ENCODE measurements at places on chromosomes 5 and 9. TPM values are rescaled to one million over a fixed set of nuclear protein-coding genes. Genes with fewer than 3 reads are reported as not detected.

- H3K27me3 ChIP-seq = no peaks in the 10 kb centered on the region
- no peak overlapping the region for H3K4me3 ChIP-seq
- H3K27ac ChIP-seq = no peak overlapping the region
- H3K4me1 ChIP-seq = no peaks in the 10 kb centered on the region
- no peaks in the 10 kb centered on the region for H3K36me3 ChIP-seq
These were observed 291.9 kb downstream of the KCTD16 start for GRCh38 chr5:144462577-144462976.

GRCh38 chr5:119353686-119354366, 2.0 kb upstream of the TNFAIP8 start:
- H3K27me3 ChIP-seq = no peaks in the 10 kb centered on the region
- H3K36me3 ChIP-seq = peaks cover 12% of the 10 kb centered on the region
- H3K4me3 ChIP-seq = peak overlapping the region; percentile 17
- peak overlapping the region; percentile 29 for H3K27ac ChIP-seq
- peaks cover 79% of the 10 kb centered on the region for H3K4me1 ChIP-seq

GRCh38 chr9:136981588-136982231, 1.1 kb upstream of the LCNL1 start:
- H3K27ac ChIP-seq = no peak overlapping the region
- no peak for DNase-seq
- H3K4me1 ChIP-seq = peaks cover 38% of the 10 kb centered on the region
- no peaks in the 10 kb centered on the region for H3K36me3 ChIP-seq
- no peak overlapping the region for H3K4me3 ChIP-seq
- peaks cover 20% of the 10 kb centered on the region for H3K27me3 ChIP-seq

GRCh38 chr5:169412831-169413230, 111.9 kb upstream of the SLIT3 start:
- H3K36me3 ChIP-seq = no peaks in the 10 kb centered on the region
- DNase-seq = no peak
- H3K27ac ChIP-seq = no peak overlapping the region
- H3K27me3 ChIP-seq = peaks cover 2% of the 10 kb centered on the region

DNA sequence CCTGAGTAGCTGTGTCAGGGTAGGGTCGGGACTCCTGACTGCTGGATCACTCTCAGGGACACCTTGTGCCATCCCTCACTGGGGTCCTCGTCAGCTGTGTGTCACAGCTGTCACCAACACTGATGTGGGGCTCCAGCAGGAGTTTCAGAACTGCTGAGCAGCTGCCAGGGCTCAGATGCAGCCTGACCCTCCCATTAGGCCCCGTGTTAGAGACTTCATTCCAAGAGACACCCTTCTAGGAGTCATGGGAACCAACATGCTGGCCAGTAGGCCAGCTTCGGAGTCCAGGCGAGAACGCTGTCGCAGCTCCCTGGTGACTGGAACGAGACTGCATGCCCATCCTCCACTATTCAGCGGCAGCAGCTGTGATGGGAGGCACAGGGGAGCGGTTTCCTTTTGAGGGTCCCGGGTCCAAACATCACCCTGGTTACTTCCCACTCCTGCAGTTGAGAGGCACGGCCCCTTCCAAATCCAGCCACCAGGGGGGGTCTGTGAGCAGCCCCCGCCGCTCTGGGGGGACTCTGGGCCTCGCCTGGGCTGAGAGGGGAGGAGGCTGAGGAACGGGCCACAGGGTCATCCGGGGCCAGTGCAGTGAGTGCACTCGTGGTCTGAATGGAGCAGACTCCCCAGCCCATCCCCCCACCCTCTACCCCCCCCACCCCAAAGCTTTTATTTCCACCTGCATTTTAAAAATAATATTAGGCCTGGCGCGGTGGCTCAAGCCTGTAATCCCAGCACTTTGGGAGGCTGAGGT, 12.6 kb upstream of the TCF7 start:
- no peak overlapping the region for H3K4me3 ChIP-seq
- H3K36me3 ChIP-seq = no peaks in the 10 kb centered on the region
- peaks cover 98% of the 10 kb centered on the region for H3K4me1 ChIP-seq
- peak; percentile 59 for DNase-seq

- no peak overlapping the region for H3K27ac ChIP-seq
- H3K4me1 ChIP-seq = no peaks in the 10 kb centered on the region
- H3K36me3 ChIP-seq = no peaks in the 10 kb centered on the region
These were observed 568.0 kb downstream of the ANXA1 start for GRCh38 chr9:73719660-73720059.

DNA sequence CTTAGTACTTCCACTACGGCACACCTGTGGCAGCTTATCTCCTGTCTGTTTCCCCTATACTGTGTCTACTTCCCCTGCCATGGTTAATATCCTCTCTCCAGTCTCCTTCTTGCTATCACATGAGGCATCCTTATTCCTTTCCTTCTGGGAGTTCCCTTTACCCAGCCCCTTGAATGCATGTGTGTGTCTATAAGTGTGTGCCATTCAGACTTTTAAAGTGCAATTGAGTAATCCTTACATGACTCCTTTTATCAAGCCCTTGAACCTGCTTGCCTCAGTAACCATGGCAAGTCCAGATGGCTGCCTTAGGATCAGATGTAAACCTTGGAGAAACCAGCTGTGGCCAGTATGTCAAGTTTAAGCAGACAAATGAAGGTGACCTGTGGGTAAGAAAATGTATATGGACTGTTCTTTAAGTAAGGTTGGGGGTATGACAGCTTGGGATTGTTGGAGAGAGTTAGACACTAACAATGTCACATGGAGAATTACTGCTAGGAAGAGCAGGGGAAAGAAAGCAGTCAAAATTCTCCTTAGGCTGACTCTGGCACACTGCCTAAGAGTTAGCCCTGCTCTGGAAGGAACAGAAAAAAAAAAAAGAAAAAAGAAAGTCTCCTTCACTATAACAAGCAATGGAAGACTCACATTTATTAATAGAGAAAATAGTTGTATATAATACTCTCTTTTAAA, 142.1 kb downstream of the HINT1 start:
- no peak overlapping the region for H3K27ac ChIP-seq
- DNase-seq = no peak
- no peaks in the 10 kb centered on the region for H3K4me1 ChIP-seq

DNA sequence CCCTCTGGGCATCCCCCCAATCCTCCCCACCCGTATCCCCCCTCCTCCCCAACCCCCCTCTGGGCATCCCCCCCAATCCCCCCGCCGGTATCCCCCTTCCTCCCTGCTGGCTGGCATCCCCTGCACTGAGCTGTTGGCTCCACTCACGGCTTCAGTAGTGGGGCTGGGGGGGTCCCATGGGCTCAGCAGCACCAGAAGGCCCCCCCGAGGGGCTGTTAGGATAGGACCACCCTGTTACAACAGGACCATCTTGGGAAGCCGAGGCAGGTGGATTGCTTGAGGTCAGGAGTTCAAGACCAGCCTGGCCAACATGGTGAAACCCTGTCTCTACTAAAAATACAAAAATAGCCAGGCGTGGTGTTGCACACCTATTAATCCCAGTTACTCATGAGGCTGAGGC, 42.4 kb downstream of the EXD3 start:
- no peak overlapping the region for H3K4me3 ChIP-seq
- no peaks in the 10 kb centered on the region for H3K36me3 ChIP-seq
- no peak for DNase-seq

GRCh38 chr9:131299961-131300347, 10.4 kb downstream of the PLPP7 start:
- H3K36me3 ChIP-seq = no peaks in the 10 kb centered on the region
- H3K4me3 ChIP-seq = no peak overlapping the region
- no peak overlapping the region for H3K27ac ChIP-seq
- H3K27me3 ChIP-seq = no peaks in the 10 kb centered on the region
- DNase-seq = no peak
- H3K4me1 ChIP-seq = no peaks in the 10 kb centered on the region

Gene PCDHB16
- not detected for total RNA-seq

Gene CCDC192
- total RNA-seq = not detected

Gene CARTPT
- total RNA-seq = not detected

Gene GRXCR2
- not detected for total RNA-seq

Gene SLC6A3
- not detected for total RNA-seq

Gene SLC6A7
- total RNA-seq = not detected

Gene RAB24
- 17.0 TPM for total RNA-seq
